Body of pancreas (tissue), 4 donors: ENCODE measurements at places on chromosomes 3 and 15. TPM values are rescaled to one million over a fixed set of nuclear protein-coding genes. Genes with fewer than 3 reads are reported as not detected.

GRCh38 chr3:126156468-126156867 is 23.9 kb downstream of the ALDH1L1 start:
- H3K27ac ChIP-seq: no peak overlapping the region
- no peak overlapping the region for H3K4me3 ChIP-seq
- H3K36me3 ChIP-seq: no peaks in the 10 kb centered on the region
- H3K4me1 ChIP-seq: peaks cover 5% of the 10 kb centered on the region
- peak; percentile 9 for DNase-seq

GRCh38 chr3:60742606-60743145 is 508.6 kb downstream of the FHIT start:
- DNase-seq: no peak
- no peak overlapping the region for H3K27ac ChIP-seq
- H3K4me1 ChIP-seq: no peaks in the 10 kb centered on the region

- DNase-seq: no peak
- H3K36me3 ChIP-seq: no peaks in the 10 kb centered on the region
- H3K4me1 ChIP-seq: no peaks in the 10 kb centered on the region
- H3K27me3 ChIP-seq: no peaks in the 10 kb centered on the region
- no peak overlapping the region for H3K27ac ChIP-seq
Measured at GRCh38 chr3:126758882-126759281, 54.8 kb downstream of the CHCHD6 start.

CKMT1B gene
- 5.9 TPM for total RNA-seq

DNA sequence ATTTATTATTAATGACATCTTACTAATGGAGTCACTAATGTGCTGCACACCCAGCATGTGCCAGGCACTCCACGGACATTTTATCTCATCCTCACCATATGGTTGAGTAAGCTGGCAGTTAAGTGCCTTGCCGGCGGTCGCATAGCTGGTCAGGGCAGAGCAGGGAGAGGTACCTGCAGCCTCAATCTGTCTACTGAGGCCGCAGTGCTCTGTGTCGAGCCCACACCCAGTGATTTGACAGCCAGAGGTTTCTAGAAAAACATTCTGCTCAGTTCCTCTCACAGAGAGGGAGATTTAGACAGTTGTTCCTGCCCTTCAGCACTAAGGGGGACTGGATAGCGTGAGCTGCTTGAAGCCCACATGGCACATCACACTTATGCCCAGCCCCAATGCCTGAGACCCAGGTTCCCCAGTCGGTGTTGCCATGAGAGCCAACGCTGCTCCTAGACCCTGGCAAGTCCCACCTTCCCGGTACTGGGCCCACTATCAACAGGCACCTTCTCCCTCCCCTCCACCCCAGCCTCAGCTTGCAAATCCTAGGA is 2.6 kb downstream of the LIPC start:
- no peaks in the 10 kb centered on the region for H3K27me3 ChIP-seq
- H3K36me3 ChIP-seq: no peaks in the 10 kb centered on the region
- no peak for DNase-seq

CRBN gene
- 33.9 TPM for total RNA-seq

SSR3 gene
- total RNA-seq: 97.5 TPM

DNA sequence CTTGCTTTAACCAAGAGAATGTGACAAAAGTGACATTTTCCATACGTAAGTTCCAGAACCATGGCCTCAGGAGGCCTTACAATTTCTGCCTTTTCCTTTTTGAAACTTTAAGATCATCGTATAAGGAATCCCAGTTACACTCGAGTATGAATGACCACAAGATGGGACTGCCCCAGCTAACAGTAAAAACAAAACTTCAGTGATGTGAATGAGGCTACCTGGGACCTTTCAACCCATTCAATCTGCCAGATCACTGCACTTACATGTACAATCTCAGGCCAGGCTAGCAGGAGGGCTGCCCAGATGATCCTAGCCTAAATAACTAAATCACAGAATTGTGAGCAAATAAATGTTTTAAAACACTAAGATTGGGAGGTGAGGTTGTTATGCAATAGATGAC is 328.8 kb downstream of the CNTN6 start:
- H3K4me3 ChIP-seq: no peak overlapping the region
- no peaks in the 10 kb centered on the region for H3K27me3 ChIP-seq
- DNase-seq: no peak
- H3K27ac ChIP-seq: no peak overlapping the region
- no peaks in the 10 kb centered on the region for H3K36me3 ChIP-seq
- H3K4me1 ChIP-seq: no peaks in the 10 kb centered on the region

DNA sequence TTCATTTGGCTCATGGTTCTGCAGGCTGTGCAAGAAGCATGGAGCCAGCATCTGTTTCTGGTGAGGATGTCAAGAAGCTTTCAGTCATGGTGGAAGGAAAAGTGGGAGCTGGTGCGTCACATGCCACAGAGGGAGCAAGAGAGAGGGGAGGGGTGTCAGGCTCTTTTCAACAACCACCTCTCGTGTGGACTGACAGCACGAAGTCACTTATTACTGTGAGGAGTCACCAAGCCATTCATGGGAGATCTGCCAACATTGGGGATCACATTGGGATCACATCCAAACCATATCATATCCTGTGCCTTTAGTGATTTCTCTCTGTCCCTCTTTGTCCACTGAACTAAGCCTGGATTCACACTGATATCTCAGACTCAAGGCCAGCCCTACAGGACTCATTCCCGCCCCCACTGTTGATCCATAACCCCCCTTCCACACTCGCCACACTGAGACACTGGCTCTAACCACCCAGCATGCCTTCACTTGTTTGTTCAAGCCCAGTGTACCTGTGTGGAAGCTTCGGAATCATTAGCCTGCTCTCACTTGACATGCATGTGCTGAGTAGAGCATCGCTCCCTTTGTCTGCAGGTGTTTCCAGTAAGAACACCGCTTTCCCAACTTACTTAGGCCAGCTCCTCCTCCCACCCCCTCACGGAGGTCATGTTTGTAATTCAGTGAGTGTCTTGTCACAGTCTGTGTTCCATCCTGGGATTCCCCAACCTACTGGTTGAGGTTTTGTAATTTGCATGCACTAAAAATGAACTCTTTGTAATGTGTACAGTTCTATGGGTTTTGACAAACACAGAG is 132.2 kb downstream of the KLF13 start:
- no peaks in the 10 kb centered on the region for H3K4me1 ChIP-seq
- no peaks in the 10 kb centered on the region for H3K27me3 ChIP-seq
- no peak overlapping the region for H3K27ac ChIP-seq
- no peaks in the 10 kb centered on the region for H3K36me3 ChIP-seq
- H3K4me3 ChIP-seq: no peak overlapping the region

- H3K27me3 ChIP-seq: no peaks in the 10 kb centered on the region
- peak; percentile 75 for DNase-seq
- peaks cover 53% of the 10 kb centered on the region for H3K4me1 ChIP-seq
- no peak overlapping the region for H3K27ac ChIP-seq
- H3K4me3 ChIP-seq: no peak overlapping the region
- H3K36me3 ChIP-seq: peaks cover 3% of the 10 kb centered on the region
Measured at GRCh38 chr3:66372681-66373350, 128.0 kb downstream of the LRIG1 start.

ACVR2B gene
- total RNA-seq: 18.1 TPM

GRCh38 chr3:179687967-179688535 is 35.2 kb downstream of the USP13 start:
- no peak overlapping the region for H3K4me3 ChIP-seq
- no peak overlapping the region for H3K27ac ChIP-seq
- H3K36me3 ChIP-seq: no peaks in the 10 kb centered on the region
- H3K4me1 ChIP-seq: peaks cover 4% of the 10 kb centered on the region
- DNase-seq: no peak

DNA sequence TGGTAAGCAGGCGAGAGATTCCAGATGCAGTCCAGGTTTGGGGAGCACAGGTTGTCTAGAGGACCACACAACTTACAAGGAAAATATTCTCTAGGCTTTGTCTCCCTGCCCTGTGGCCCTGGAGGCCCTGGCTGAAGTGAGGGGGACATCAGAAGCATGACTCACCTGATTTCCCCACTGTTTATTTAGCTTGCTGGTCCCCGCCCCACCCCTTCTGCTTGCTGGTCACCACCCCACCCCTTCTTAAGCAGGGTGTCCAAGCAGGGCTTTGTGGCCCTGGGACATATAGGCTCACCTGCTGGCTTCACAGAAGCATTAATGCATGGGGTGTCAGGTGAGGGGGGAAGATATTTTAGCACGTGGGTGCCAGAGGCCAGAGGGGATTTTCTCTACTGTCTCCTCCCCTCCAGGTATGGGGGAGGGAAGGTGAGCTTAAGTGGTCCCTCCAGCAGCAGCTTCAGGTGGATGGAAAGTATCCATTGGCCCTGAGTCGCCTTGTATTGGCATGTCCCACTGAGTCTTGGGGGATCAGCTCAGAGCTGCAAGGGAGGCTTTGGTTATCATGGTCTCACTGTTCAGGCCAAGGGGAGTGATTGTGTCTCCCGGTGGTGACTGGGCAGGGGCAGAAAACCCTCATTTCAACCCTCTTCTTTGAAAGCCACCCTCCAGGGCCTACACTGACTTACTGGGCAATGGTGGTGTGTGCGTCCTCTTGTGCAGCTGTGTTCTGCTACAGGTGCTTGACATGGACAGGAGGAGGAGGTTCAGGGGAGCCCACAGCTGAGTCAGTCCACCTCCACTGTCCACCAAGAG is 49.8 kb downstream of the GASK1A start:
- DNase-seq: no peak
- no peak overlapping the region for H3K27ac ChIP-seq
- no peaks in the 10 kb centered on the region for H3K4me1 ChIP-seq
- no peaks in the 10 kb centered on the region for H3K27me3 ChIP-seq

NMNAT3 gene
- total RNA-seq: 5.7 TPM

- no peaks in the 10 kb centered on the region for H3K36me3 ChIP-seq
- H3K4me1 ChIP-seq: peaks cover 8% of the 10 kb centered on the region
- no peak for DNase-seq
- H3K27ac ChIP-seq: no peak overlapping the region
Measured at GRCh38 chr3:141646760-141647561, 91.1 kb upstream of the RNF7 start.

DENND4A gene
- total RNA-seq: 45.7 TPM

HES1 gene
- total RNA-seq: 28.5 TPM

- no peaks in the 10 kb centered on the region for H3K27me3 ChIP-seq
- no peak overlapping the region for H3K4me3 ChIP-seq
- H3K27ac ChIP-seq: no peak overlapping the region
Measured at GRCh38 chr3:128390867-128391266, 75.8 kb downstream of the DNAJB8 start.

IL17RB gene
- total RNA-seq: 17.6 TPM

CRYGS gene
- total RNA-seq: 5.9 TPM

DNA sequence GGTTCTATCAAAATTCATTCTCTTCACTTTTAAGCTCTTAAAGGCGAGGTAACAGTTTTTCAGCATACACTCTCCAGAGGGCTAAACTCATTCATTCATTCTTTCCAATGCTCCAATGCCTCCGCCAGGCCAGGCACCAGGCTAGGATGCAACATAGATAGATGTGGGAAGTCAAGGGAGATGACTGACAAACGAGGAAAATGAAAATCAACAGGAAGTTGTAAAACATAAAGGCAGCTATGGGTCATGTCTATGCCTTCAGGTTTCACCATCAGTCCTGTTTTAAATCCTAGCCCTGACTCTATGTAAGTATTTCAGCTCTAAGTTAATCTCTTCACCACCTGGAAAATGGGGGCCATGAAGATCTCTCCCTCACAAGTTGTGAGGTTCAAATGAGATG is 797.9 kb downstream of the FHIT start:
- no peak overlapping the region for H3K4me3 ChIP-seq
- H3K4me1 ChIP-seq: no peaks in the 10 kb centered on the region
- no peaks in the 10 kb centered on the region for H3K36me3 ChIP-seq
- DNase-seq: no peak
- no peak overlapping the region for H3K27ac ChIP-seq

GRCh38 chr3:127351321-127351720 is 63.5 kb upstream of the PRR20G start:
- no peaks in the 10 kb centered on the region for H3K27me3 ChIP-seq
- H3K4me1 ChIP-seq: no peaks in the 10 kb centered on the region
- DNase-seq: no peak
- no peaks in the 10 kb centered on the region for H3K36me3 ChIP-seq

GRCh38 chr15:57235873-57236272 is 140.4 kb upstream of the CGNL1 start:
- H3K36me3 ChIP-seq: no peaks in the 10 kb centered on the region
- DNase-seq: no peak
- no peak overlapping the region for H3K4me3 ChIP-seq
- no peaks in the 10 kb centered on the region for H3K27me3 ChIP-seq

- no peaks in the 10 kb centered on the region for H3K27me3 ChIP-seq
- H3K4me1 ChIP-seq: no peaks in the 10 kb centered on the region
- H3K27ac ChIP-seq: no peak overlapping the region
- no peaks in the 10 kb centered on the region for H3K36me3 ChIP-seq
- no peak for DNase-seq
Measured at GRCh38 chr3:143200001-143200924, 80.7 kb downstream of the CHST2 start.

GRCh38 chr3:29335438-29335837 is 54.6 kb downstream of the RBMS3 start:
- no peaks in the 10 kb centered on the region for H3K4me1 ChIP-seq
- no peaks in the 10 kb centered on the region for H3K36me3 ChIP-seq
- peak overlapping the region; percentile 56 for H3K27ac ChIP-seq
- DNase-seq: peak; percentile 82
- H3K27me3 ChIP-seq: no peaks in the 10 kb centered on the region

DNA sequence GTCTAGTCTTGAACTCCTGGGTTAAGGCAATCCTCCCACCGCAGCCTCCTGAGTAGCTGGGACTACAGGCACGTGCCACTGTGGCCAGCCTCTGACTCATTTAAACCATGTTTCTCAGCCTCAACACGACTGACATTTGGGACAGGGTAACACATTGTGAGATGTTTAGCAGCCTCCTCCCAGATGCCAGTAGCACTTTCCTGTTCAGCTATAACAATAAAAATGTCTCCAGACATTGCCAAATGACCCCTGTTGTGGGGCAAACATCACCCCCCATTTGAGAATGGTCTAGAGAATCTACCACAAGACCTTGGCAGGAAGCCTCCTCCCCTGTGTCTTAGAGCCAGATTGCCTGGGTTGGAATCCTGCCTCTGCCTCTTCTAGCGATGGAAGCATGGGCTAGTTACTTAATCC is 8.4 kb downstream of the TMEM40 start:
- no peak overlapping the region for H3K27ac ChIP-seq
- no peaks in the 10 kb centered on the region for H3K27me3 ChIP-seq
- no peaks in the 10 kb centered on the region for H3K36me3 ChIP-seq

SLC12A8 gene
- 30.0 TPM for total RNA-seq

CEP19 gene
- total RNA-seq: not detected

DNA sequence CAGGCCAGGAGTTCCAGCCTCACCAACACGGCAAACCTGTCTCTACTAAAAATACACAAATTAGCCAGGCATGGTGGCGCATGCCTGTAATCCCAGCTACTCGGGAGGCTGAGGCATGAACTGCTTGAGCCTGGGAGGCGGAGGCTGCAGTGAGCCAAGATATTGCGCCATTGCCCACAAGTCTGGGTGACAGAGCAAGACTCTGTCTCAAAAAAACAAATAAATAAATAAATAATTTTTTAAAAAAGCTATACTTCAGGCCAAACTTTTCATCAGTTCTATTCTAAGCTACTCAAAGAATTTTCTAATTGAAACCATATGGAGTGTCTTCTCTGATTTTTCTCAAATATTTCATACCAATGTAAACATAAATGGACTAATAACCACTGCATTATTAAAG is 43.5 kb downstream of the PHC3 start:
- no peaks in the 10 kb centered on the region for H3K36me3 ChIP-seq
- no peak overlapping the region for H3K4me3 ChIP-seq
- no peak overlapping the region for H3K27ac ChIP-seq
- DNase-seq: no peak
